ENCODE measurements at places on chromosomes 11 and 22.
A peak's percentile ranks its signal among the peaks of the same experiment; 100 is the strongest.

DNA sequence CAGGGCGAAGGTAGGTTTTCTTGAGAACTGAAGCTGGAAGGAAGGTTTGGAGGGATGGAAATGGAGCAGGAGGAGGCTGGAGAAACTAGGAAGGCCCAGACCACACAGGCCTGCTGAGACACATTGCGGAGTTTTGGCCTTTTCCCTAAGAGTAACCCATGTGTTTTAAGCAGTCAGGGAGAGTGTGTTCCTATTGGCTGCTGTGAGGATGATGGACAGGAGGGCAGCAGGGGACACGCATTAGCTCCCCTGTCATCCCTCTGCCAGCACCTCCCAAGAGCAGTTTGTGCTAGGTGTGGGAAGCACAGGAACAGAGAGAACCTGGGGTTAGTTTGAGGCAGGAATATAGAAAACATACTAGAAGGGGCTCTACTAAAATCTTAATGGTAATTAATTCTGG, 842.1 kb downstream of the TBC1D22A start:
- DNase-seq, result no peak

- DNase-seq, result no peak
Measured at GRCh38 chr11:32317643-32318042, 117.7 kb downstream of the WT1 start.

GRCh38 chr22:38828191-38828590, 15.6 kb downstream of the NPTXR start:
- no peak for DNase-seq

- DNase-seq, result no peak
Measured at GRCh38 chr22:21446827-21447690, 20.1 kb upstream of the TMEM191C start.

DNA sequence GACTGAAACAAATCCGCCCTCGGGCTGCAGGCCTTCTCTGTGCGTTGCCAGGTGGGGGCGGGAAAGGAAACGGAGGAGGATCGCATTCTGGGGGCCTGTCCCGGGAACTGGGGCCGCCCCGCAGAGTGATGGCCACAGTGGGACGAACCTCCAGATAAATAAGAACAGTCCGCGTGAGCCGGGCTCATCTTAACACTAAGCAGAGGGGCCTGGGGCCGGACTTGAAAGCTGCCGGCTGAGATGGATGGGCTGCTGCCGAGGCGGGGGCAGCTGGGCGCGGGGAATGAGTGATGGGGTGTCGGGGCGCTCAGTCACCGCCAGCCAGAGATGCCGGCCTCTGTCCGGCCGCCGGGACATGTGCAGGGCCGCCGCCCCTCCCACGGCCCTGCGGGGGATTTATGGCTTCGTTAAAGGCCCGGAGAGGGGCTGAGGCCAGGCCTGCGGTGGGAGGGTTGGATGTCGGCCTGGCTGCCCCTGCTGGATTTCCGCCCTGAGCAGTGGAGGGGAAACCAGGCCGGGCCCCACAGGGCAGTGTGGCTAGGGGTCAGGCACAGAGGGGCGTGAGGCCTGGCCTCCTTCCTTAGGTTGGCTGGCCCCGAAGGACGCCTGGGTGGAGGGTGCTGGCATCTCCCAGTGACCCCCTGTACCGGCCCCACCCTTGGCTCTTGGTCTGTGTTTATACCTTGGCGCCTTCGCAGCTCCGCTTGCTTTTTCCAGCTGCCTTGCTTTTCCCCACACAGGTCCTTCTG, 45.3 kb upstream of the CD82 start:
- DNase-seq, result no peak

GRCh38 chr11:100329352-100329751, 357.7 kb upstream of the ARHGAP42 start:
- no peak for DNase-seq

DNA sequence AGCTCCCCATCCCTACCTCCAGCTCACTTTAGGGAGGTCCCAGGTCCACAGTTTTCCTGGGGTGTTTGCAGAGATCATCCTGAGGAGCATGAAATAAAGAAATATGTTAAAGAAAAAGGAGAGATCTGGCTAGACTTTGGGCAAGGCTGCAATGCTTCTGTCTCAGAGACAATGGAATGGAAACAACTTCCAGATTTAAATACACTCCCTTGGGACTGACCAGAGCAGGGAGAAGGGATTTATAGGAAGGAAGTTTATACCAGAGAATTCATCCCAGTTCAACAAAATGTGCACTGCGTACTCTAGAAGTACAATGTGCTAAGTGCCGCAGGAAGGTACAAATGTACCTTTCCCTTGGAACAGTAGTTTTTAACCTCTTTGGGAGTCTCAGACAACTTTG, 40.4 kb downstream of the ETS1 start:
- no peak for DNase-seq

DNA sequence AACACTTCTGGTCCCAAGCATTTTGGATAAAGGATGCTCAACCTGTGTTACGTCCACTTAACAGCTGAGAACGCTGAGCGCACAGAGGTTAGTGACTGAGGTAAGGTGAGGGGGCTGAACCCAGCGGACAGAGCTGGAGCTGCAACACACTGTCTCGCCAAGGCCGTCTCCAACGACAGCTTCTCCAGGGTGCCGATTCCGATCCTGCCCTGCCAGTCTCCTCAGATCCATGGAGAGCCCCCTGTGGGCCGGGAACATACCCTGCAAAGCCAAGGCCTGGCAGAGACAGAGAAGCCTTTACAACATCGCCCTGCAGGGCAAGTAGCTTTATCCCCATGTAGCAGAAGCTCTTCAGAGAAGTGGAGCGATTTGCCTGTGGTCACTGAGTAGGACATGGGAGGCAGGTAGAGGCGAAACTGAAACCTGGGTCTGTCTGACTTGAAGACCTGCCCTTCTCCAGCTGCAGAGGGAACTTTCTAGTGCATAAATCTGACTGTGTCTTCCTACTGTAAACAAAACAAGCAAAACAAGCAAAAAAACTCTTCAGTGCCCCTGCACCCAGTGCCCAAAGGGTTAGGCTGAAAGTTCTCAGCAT, 72.8 kb downstream of the SCUBE1 start:
- DNase-seq, result no peak

- DNase-seq, result no peak
Measured at GRCh38 chr11:9689721-9690120, 25.8 kb downstream of the SWAP70 start.

- DNase-seq, result peak; percentile 29
Measured at GRCh38 chr11:30586251-30587144, at the start of gene MPPED2. TSS of gene MPPED2 (minus strand) at chr11:30586353. CDS start at chr11:30580373, 5,980 bp downstream.

DNA sequence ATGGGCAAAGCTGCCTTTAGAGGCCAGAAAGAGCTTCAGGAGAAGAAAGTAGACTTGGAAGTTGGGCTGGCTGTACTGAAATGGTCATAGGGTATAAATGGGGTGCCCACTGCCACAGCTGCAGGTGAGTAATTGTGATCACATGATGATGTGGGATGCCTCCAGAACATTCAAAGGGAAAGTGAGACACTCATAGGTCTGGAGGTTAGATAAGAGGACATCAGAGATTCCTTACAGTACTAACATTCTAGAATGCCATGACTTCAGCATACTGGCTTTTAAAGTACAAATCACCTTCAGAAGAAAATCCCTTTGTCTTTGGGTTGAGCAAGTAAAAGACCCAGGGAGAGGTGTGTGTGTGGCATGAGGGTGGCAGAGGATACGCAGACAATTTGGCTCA, 419.2 kb downstream of the TENM4 start:
- no peak for DNase-seq

GRCh38 chr11:106727256-106727655, 291.0 kb downstream of the GUCY1A2 start:
- no peak for DNase-seq

GRCh38 chr11:77117492-77117891, 10.6 kb upstream of the MYO7A start:
- no peak for DNase-seq

DNA sequence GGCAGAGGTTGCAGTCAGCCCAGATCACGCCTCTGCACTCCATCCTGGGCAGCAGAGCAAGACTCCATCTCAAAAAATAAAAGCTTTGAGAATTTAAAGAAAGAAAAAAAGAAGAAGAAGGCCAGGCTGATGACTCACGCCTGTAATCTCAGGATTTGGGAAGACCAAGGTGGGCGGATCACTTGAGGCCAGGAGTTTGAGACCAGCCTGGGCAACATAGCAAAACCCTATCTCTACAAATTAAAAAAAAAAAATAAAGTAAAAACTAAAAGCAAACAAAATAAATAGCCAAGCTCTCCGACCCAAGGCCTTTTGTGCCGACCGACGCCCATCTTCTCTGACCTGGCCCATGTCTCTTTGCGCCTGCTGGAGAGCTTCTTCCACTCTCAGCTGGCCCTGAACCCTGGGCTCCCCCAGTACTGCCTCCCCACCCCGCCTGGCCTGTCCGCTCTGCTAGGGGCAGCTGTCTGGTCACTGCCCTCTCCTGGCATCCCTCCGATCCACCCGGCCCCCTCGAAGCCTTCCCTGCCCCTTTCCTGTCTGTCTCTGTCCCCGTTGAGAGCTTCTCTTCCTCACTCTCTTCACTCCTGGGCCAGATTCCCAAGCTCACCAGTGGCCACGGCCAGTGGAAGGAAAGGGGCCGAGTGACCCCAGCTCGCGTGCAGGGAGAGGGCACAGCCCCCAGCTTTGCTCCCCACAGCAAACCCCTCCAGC, 4.8 kb upstream of the LSP1 start:
- no peak for DNase-seq

DNA sequence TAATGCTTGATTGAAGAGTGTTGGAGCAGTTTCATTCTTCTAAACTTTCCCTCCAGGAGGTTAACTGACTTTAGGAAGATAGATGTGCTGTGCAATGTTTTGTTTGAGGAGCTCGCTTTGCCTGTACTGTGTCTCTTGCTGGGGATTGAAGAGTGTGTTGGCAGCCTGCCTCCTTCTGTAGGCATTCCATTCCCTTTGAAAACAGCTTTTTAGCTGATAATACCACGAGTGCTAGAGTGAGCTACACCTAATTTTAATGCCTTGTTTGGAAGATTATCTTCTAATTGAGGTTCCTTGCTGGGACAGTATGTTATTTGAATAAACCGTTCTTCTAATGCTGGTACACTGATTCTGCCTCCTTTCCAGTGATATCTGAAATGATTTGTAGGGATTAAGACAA, 7.2 kb downstream of the DDX10 start:
- no peak for DNase-seq

GRCh38 chr11:1763336-1763795, 361 bp downstream of the CTSD start:
- DNase-seq, result no peak

GRCh38 chr11:77771135-77771534, 49.4 kb downstream of the RSF1 start:
- no peak for DNase-seq

DNA sequence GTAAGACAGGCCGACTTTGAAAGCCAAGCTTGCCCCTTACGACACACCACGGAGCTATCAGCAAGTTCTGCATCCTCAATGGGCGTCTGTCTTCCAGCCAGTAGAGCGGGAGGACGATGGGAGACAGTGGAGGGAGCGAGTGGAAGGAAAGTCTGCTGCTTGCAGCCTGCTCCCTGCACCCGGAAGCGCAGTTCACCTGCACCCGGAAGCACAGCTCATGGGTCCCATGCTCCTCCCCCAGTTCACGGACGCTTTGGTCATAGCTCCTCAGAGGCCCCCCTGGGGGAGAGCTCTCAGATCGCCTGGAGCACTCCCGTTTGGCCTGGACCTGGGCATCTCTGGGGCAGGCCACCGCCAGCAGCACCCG, 51.3 kb downstream of the FBLN1 start:
- DNase-seq, result no peak

- no peak for DNase-seq
Measured at GRCh38 chr11:68273026-68273738, 1.4 kb upstream of the C11orf24 start.

DNA sequence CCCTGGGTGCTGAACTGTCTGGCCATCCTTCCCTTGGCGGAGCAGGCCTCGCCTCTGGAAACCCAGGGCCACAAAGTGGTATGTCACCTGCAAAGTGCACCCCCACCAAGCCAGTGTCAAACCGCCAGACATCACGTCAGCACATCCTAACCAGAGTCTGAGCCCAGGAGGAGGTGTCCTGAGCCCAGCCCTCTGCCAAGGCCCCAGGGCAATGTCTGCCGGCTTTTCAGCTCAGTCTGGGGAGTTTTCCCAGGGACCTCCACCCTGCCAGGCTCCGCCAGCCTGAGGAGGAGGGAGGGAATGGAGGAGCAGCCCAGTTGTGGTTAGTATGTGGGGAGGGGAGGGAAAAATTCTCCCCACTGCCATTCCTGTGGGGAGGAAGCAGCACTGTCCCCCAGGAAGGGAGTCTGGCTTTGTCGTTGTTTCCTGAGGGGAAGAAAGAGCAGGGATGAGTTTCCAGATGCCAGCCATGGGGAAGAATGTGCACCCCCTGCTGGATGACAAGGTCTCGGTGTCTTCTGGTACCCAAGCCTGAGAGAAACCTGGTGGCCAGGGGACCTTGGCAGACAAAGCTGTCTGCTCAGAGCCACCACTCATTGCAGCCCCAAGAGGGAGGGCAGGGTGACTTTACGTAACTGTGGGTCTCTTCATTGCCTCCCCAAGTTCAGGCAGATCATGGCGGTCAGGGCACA, 81.4 kb upstream of the CD82 start:
- no peak for DNase-seq

DNA sequence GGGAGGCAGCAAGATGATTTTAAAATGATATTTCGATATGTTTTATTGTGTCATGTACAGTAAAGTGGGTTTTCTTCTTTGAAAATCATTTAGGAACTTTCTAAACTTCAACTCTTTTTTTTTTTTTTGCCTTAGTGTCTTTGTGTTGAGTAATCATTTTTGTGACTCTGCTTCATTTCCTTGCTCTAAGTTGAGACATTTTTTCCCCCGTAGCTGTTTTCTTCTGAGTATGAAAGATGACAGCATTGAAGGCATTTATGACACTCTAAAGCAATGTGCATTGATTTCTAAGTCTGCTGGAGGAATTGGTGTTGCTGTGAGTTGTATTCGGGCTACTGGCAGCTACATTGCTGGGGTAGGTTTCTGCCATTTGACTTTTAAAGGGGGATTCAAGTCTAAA, 23.5 kb downstream of the RRM1 start:
- no peak for DNase-seq

DNA sequence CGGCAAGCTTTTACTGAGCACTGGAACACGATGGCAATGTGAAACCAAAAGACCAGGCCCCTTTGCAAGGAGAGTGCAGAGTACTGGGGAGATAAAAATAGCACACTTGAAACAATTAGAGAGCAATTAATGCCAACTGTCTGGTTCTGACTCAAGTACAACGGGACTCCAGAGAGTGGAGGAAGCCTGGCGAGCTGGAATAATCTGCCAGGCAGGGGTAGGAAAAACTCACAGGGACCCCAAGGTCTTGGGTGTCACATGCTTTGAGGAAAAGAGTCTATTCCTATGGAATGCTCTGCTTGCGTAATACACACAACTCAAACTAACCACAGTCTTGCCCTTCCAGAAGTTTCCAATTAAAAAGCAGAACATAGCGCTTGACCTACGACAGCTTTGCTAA, 113.0 kb upstream of the CLMP start:
- DNase-seq, result peak; percentile 100

- no peak for DNase-seq
Measured at GRCh38 chr22:27554841-27555456, 246.6 kb downstream of the MN1 start.

- DNase-seq, result peak; percentile 15
Measured at GRCh38 chr11:1736447-1736992, 13.9 kb downstream of the IFITM10 start.

- no peak for DNase-seq
Measured at GRCh38 chr11:33461369-33462125, 204.4 kb downstream of the HIPK3 start.
